ENCODE measurements at places on chromosomes 12 and 14.

DNA sequence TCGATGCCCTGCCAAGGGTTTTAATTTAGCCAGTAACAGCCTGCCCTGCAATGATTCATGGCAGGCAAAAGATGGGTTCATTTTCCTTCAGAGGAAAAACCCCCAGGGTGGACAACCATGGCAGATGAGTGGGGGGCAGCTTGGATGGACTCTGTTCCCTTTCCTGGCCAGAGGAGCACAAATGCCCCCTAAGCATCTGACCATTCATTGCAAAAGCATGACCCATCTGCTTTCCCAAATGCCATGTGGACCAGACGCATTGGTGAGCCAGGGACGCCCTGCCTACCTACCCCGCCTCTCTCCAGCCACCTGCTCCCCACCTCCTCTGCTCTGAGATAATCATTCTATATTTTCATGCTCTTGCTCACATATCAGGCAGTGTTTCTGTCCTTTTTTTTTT lies 281.9 kb downstream of the DPF3 start:
- no peak for DNase-seq

DNA sequence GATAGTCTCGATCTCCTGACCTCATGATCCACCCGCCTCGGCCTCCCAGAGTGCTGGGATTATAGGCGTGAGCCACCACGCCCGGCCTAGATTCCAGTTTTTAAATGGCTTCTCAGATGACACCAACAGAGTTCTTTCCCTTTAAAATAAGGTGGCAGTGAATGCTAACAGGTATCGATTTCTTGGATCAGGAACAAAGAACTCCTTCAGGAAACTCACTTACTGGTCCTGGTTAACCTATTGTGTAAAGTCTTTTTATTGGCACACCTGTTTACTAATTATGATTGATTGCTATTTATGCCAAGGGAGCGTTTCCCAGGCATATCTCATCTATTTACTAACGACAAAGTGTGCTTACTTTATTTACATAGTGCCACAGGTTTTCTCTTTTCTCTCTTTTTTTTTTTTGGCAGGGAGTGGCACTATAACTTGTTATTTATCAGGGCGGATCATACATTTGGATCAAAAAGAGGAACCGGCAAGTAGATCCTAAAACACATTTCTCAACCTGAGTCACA lies 89.7 kb downstream of the GLT1D1 start:
- no peak for DNase-seq

DNA sequence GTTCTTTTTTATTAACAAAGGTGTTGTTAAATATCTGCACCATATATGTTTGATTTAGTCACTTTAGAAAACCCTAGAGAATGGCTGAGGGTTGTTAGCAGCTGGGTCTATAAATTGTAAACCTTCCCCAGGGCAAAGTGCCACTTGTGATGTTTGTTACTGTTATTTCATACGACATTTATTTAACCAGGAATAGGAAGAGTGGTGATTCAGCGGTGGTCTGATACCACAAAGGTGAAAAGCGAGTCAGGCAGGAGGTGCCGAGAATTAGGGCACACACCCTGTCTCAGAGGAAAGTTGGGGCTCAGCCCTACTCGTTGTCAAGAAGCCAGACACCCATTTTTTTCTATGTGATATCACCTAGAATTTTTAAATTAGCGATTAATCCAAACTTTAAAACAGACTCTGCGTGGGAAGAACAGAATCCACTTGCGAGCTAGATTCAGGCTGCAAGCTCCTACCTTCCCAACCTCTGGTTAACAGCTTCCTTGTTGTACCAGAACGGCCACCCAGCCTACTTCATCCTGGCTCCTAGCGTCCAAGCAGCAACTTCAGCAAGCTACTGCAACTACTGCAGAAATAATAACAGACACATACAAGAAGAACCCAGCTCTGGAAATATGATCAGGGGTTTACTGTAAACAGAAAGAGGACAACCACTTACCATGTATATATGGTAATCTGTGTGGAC lies 126.7 kb downstream of the TMEM132D start:
- DNase-seq: no peak

GRCh38 chr12:124006085-124006845 lies 33.2 kb downstream of the ZNF664 start:
- DNase-seq: no peak

GRCh38 chr14:49886523-49886922 lies 6.4 kb upstream of the ARF6 start:
- no peak for DNase-seq

DNA sequence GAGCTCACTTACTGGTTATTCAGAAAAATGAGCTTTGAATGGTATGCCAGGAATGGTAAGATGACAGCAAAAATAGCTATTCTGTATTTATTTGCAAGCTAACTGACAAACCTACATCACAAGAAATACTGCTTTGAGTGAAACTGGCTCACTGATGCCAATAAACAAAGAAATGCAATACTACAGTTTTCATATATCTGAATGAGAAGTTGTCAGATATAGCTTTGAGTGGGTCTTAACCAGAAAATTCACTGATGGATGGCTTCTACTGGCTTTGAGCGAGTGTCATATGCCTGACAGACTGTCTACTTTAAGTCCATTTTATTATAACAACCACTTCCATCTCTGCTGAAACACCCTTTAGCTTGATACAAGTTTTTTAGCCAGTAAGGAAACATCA lies 330.1 kb downstream of the NELL2 start:
- no peak for DNase-seq

- no peak for DNase-seq
Measured at GRCh38 chr14:69672356-69672755, 61.0 kb downstream of the SUSD6 start.

DNA sequence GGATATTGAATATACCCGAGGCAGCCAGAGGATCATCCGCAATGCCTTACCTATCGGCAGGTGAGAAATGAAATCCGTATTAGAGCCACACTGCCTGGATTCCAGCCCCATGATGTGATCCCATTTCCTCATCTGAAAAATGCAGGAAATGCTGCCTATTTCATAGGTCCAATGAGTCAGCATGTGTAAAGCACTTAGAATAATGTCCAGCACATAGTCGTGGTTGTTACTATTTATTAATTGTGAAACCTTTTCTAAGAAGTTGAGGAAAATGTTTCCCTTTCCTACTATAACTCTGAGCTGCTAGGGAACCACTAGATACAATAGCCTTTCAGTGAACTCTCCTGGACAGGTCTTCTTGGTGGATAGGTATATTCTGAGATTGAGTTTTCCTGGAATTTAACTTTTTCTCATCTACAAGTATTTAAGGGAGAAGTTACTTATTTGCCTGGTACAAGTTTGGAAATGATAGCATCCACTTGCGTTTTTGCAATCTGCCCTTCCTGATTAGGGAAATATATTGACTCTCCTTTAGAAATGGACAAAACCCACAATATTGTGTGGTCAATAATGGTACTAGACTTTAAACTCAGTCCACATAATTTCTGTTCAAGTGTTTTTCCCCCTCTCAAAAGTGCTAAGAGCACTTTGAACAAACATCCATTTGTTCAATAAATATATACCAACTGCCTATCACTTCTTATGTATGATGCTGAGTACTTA lies 12.2 kb downstream of the POLR3B start:
- DNase-seq: no peak

GRCh38 chr12:107478881-107479280 lies 206.7 kb upstream of the PWP1 start:
- DNase-seq: no peak
